ENCODE measurements at places on chromosomes 4 and X.
A peak's percentile ranks its signal among the peaks of the same experiment; 100 is the strongest.

- DNase-seq = no peak
These were observed 93.0 kb upstream of the LDB2 start for GRCh38 chr4:16991450-16991849.

GRCh38 chr4:102438396-102439235 is 62.5 kb upstream of the NFKB1 start:
- peak; percentile 11 for DNase-seq

DNA sequence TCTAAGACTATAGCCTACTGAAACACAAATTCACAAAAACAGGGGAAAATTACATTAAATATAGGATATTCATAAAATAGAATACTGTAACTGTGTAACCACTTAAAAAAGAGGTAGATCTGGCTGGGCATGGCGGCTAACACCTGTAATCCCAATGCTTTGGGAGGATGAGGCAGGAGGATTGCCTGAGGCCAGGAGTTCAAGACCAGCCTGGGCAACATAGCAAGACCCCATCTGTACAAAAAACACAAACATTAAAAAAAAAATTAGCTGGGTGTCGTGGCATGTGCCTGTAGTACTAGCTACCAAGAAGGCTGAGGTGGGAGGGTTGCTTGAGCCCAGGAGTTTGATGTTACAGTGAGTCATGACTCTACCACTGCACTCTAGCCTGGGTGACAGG is 33.4 kb downstream of the RPS6KA3 start:
- DNase-seq = no peak

GRCh38 chrX:67777148-67777547 is 233.3 kb downstream of the AR start:
- DNase-seq = no peak

GRCh38 chr4:102335616-102336015 is 9.7 kb downstream of the SLC39A8 start:
- no peak for DNase-seq

GRCh38 chr4:85676850-85677590 is 202.1 kb downstream of the ARHGAP24 start:
- no peak for DNase-seq

- DNase-seq = no peak
These were observed 54.6 kb upstream of the ATP8A1 start for GRCh38 chr4:42711496-42711895.

GRCh38 chr4:76737180-76737579 is 160.8 kb downstream of the SOWAHB start:
- DNase-seq = no peak

- DNase-seq = no peak
These were observed 158.0 kb downstream of the GRID2 start for GRCh38 chr4:92461732-92462131.

- DNase-seq = no peak
These were observed 27.6 kb downstream of the ARFIP1 start for GRCh38 chr4:152807294-152807829.

- DNase-seq = no peak
These were observed 327.0 kb upstream of the CTSO start for GRCh38 chr4:156280686-156281085.

DNA sequence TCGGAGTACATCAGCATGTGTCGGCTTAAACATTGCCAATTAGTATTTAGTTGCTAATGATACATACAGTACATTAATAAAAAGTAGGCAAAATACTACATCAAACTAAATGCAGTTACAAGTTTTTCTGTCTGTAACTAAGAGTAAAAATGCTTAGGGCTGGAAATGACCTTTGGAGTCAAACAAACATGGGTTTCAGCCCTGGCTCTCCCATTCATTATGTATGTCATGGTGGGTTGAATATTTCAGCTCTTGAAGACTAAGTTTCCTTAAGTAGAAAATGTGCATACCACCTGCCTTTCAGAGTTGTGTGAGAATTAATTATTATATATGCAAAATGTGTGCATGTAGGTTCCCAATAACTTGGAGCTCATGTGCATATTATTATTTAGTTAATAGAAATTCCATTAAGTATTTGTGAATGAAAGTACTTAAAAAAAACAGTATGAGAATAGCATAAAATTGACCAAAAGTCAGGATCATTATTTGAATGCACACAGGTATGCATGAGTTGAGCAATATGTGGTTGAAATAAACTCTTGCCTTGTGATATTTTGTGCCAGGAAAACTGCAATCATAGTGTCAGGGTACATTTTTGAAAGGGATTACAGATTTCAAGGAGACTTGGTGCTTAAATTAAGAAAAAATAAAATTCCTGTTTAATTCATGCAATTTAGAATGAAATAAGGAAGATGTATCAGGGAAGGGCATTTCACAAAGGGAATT is 2048.7 kb downstream of the PCDH7 start:
- DNase-seq = no peak

GRCh38 chr4:150579551-150580234 is 2.3 kb upstream of the MAB21L2 start:
- no peak for DNase-seq

DNA sequence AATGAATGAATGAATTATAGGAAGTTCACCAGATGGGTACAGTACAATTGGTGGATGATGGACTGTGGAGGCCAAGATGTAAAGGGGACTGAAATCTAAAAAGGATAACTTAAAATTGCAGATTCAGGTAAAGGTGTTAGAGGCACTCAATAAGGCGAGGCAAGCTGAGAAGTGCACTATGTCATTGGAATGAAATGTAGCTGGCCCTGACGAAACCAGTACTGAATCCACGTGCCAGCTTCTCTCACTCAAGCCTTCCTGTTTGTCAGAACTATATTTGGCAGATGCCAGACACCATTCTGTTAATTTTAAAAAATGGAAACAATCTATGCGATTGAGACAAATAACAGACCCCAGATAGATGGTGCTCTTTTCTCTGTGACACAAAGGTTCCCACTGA is 1039.1 kb upstream of the TENM3 start:
- no peak for DNase-seq

DNA sequence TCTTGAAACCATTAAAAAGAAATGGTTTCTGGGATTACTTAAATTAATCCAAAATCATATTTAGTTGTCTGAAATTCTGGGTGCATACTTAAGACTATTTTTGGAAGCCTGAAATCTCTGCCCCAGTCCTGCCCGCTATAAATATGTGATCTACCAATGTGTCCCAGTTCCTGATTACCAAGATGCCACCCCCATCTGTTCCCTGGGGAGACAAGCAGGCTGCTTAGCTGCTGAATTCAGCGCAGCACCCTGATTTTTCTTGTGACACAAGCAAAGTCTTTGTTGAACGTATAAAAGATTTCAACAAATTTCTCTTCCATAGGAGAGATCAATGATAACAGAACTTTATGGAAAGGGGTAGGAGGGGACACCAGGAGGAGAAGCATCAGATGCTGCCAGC is 100.6 kb upstream of the PRPS2 start:
- no peak for DNase-seq

DNA sequence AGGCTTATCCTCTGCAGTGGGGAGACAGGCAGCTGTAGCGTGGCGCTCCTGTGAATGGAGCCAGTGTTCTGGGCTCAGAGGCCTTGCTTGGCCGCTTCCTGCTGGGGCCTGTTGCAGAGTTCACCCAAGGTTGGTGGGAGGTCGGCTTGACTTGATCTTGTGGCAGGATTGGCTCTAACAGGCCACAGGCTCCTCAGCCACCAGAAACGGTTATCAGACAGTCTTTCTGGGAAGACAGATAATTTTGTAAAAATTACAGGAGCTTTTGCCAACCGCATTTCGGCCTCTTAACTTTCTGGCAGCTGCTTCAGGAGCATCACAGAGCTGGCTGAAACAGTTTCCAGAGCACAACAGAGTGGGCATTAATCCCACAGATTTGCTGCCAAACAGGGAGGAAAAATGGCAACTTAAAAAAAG is 66.4 kb downstream of the DIPK2B start:
- no peak for DNase-seq

DNA sequence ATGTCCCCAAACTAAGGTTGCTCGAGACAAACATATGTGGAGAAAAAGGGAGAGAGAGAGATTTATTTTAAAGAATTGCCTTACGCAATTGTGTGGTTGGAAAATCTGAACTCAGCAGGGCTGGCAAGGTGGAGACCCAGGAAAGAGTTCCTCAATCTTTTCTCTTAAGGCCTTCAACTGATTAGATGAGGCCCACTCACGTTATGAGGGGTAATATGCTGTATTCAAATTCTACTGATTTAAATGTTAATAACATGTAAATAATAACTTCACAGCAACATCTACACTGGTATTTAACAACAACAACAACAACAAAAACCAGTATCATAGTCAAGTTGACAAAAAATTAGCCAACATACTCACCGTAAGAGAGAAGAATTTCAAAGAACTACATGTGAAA is 14.6 kb downstream of the SERPINA7 start:
- no peak for DNase-seq

GRCh38 chrX:40671126-40671525 is 23.8 kb upstream of the CXorf38 start:
- no peak for DNase-seq

DNA sequence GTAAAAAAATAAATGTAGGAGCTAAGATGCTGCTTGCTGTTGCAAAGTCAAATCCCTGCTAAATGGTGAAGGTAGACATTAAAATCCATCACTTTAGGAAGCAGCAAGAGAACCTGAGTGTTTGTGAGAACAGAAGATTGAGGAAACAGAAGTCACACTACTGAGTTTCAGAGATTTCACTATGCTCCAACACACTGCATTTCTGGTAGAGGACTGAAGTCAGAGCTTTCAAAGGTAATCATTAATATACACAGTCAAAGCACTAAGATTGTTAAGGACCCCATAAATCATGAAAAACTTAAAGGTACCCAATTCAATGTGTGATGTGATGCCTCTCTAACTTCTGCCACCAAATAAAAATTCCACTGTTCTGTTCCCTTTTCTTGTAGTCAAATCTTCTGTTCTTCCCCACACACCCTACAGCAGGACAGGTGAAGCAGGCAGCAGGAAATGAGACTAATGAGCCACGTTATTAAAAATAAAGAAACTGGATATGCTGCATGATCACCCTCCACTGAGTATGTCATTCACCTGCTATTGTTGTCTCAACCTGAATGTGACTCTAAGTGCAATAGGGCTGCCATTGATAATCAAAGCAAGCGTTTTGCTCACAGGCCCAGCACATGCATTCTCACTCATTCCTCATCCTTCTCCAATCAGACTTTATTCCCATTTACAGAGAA is 28.9 kb upstream of the APELA start:
- no peak for DNase-seq

GRCh38 chrX:17689971-17690409 is 47.3 kb upstream of the SCML1 start:
- peak; percentile 48 for DNase-seq

DNA sequence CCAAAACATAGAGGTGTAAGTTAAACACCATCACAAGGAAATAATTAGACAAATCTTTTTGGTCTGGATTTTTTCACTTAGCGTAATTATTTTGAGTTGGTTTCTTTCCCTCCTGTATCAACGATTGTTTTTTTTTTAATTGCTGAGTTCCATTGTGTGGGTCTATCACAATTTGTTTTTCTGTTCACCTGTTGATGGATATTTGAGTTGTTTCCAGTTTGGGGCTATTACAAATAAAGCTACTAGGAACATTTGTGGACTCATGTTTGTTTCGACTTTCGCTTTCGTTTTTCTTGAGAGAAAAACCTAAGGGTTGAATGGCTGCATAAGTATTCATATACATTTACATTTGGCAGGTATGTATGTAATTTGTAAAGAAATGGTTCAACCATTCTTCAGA is 20.4 kb upstream of the FBXW7 start:
- DNase-seq = peak; percentile 29

DNA sequence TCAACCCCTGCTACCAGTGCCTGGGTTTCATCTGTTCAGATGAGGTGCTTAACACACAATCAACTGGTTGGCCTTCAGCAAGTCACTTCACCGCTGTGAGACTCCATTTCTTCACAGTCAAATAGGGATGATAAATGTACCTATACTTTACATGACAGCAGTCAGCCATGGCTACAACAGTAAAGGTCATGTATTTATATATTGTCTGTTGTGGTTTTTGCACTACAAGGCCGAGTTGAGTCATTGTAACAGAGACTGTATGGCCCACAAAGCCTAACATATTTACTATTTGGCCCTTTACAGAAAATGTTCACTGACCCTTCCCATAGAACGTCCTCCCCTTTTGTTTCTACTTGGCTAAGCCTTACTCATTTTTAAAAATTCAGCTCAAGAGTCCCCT is 404.6 kb upstream of the F9 start:
- no peak for DNase-seq

DNA sequence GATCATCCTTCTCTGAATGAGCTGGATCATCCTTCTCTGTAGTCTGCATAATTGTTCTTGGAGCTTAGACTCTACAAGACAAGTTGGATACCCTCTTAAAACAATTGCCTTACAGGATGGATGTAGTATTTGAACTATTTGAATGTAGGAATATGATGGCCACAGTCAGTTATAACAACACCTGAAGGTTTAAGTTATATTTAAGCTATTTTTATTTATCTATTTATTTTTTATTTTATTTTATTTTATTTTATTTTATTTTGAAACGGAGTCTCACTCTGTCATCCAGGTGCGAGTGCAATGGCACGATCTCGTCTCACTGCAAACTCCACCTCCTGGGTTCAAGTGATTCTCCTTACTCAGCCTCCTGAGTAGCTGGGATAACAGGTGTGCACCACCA is 149.9 kb upstream of the SLIT2 start:
- DNase-seq = no peak

- DNase-seq = peak; percentile 21
These were observed 4.3 kb upstream of the TSPAN5 start for GRCh38 chr4:98662626-98663225.

- no peak for DNase-seq
These were observed 16.7 kb downstream of the PPP4R3C start for GRCh38 chrX:27446423-27446822.

DNA sequence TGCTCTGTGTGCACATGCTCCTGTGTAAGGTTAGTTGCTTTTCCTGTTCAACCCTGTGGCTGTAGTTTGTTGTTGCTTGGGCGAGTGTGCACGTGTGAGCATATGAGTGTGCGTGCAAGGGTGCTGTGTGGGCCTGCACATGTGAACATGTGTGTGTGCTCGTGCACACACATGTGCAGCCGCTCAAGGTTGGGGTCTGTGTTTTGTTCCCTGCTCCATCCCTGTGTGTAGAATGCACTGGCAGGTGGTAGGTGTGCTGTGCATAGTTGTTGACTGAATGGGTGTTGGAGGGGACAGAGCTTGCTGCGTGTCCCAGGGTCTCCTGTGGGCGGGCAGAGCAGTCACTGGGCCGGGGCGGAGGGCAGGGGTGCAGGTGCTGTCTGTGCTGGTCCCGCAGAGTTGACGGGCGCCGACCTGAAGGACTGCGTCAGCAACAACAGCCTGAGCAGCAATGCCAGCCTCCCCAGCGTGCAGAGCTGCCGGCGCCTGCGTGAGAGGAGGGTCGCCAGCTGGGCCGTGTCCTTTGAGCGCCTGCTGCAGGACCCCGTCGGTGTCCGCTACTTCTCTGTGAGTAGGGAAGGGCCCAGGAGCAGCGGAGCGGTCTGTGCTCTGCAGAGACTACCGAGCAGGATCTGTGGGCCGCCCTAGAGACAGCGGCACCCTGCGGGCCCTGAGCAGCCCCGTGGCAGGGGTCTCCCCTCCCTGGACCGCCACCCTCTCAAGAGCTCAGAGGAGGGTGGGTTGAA is 27.9 kb upstream of the HGFAC start:
- DNase-seq = no peak

GRCh38 chr4:3683077-3683743 is 83.0 kb upstream of the ADRA2C start:
- no peak for DNase-seq

- DNase-seq = no peak
These were observed 33.8 kb upstream of the EGFL6 start for GRCh38 chrX:13535376-13536165.

GRCh38 chr4:2698951-2699505 is 57.1 kb downstream of the TNIP2 start:
- no peak for DNase-seq

Data from erythroblast (primary cell).